NCI-H524 treated with DMSO at 0.1 percent for 48 hours (cell line): ENCODE measurements at places on chromosomes 13 and 19.

DNA sequence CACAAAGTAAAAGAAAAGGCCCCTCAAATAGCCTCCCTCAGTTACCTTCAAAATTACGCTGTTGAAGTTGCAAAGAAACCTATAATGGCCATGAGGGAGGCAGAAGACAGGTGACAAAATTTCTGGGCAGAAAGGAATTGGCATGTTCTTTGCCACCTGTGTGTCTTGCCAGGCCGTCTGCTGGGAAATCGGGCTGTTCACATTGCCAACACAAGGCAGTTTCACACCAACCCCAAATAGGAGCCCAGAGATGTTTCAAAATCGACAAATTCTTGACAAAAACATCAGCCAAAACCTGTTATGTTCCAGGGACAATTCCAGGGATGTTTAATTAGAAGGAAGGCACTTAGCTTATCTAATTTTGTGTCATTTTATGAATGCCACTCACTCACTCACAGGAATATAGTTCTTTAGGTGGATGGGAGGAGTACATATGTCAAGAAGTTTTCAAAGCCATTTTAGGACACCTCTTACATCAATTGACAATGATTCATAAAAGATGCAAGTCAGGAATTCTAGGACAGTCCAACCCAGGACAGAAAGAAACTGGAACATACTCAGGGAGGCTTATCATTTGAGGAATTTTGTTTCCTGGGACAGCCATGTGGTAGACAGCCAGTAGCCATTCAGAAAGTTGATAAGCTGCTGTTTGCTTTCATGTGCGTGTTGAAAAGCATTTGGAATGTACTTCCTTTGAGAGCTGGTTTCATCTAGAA, 164.5 kb downstream of the RGCC start:
- DNase-seq, result no peak

DNA sequence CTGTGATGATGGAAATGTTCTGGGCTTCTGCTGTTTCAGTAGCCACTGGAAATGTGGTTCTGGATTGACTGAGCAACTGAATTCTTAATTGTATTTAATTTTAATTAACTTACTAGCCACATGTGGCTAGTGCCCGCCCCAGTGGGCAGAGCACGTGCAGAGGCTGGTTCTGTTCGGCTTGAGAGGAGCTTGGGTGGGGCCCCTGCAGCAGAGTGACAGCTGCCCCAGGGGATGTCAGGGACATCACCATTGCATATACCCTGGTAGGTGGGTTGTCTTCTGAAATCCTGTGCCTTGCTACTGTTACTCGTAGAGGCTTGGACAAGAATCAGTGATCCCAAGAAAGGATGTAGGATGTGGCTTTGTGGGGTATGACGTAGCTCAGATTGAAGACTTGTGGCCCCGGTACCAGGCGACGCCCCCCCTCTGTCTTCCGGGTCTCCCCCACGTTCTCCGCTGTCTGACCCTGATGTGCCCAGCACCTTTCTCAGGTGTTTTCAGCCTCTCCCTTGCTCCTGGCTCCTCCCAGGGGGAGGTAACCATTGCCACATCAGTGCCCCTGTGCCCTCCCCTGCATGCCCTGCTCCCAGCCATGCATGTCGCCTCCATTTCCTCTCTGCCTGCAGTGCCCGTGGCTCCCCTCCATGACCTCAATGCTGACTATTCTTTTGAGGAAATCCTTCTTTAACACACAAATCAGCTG, 102.6 kb upstream of the RNF113B start:
- no peak for DNase-seq

DNA sequence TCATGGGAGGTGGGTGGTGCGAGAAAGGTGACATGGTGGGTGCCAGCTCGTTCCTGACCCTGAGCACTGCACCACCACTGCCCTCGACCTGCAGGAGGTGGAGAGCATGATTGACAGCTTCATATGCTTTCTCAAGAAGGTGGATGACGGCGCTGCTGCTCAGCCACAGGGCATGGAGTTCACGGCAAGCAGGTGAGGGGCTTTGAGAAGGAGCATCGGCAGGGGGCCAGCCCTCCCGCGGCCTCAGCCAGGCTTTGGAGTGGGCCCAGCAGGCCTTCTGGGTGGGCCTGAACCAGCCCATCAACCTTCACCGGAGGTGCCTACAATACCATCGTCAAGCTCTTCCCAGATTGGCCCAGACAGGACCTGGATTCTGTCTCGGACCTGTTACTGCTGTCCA, 18.9 kb upstream of the ZNF14 start:
- DNase-seq, result no peak

GRCh38 chr13:49521224-49521623, 25.5 kb downstream of the PHF11 start:
- DNase-seq, result no peak

DNA sequence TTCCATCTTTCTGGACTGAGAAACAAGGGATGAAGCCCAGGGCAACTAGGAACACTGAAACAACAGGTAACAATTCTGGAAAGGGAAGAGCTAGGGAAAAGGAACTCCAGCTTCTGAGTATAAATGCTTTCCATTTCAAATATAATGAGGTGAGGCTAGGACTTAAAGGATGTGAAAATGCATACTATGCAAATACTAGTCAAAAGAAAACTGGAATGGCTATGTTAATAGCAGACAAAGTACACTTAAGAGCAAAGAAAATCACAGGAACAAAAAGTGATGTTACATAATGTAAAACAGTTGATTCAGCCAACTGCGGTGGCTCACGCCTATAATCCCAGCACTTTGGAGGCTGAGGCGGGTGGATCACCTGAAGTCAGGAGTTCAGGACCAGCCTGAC, 6.2 kb downstream of the SIGLEC14 start:
- no peak for DNase-seq

DNA sequence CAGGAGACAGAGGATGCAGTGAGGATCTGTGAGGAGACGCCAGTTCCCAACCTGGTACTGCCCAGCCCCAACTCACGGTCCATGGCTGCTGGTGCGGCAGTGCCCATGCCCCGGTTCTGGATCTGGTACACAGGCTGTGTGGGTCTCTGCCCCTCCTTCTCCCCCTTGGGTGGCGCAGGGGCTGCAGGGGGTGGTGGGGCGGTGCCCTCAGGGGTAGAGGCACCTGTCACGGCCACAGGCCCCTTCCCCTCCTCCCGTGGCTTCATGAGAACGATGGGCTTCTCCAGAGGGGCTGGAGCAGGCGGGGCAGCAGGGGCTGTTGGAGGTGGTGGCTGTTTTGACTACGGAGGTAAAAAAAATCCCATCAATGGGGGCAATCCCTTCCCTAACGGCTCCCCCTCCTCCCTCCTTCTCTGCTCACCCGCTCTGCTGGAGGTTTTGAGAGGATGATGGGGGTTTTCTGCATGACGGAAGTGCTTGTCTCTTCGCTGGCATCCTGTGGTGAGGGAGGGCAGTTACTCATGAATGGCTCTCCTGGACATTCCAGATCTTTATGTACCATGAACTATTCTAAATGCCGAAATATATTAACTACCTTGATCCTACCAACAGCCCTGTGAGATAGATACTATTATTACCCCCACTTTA, 7.1 kb downstream of the SMG9 start:
- no peak for DNase-seq

- DNase-seq, result no peak
These were observed 240.6 kb downstream of the GGACT start for GRCh38 chr13:100347968-100348367.

GRCh38 chr19:42419309-42419708, 7.9 kb downstream of the LIPE start:
- no peak for DNase-seq

- no peak for DNase-seq
These were observed 303.6 kb upstream of the ZNF507 start for GRCh38 chr19:32041681-32042292.

GRCh38 chr13:113813749-113814434, 50.0 kb downstream of the GAS6 start:
- no peak for DNase-seq

GRCh38 chr19:13979244-13979615, 26.9 kb downstream of the RFX1 start:
- DNase-seq, result no peak
